ENCODE measurements at places on chromosomes 1 and 21.

GRCh38 chr1:63569068-63569467 lies 24.1 kb upstream of the PGM1 start:
- no peak for DNase-seq

GRCh38 chr1:235851939-235852338 lies 14.8 kb downstream of the LYST start:
- DNase-seq, result no peak

- DNase-seq, result no peak
These were observed 60.0 kb upstream of the SSX2IP start for GRCh38 chr1:84750110-84750730.

DNA sequence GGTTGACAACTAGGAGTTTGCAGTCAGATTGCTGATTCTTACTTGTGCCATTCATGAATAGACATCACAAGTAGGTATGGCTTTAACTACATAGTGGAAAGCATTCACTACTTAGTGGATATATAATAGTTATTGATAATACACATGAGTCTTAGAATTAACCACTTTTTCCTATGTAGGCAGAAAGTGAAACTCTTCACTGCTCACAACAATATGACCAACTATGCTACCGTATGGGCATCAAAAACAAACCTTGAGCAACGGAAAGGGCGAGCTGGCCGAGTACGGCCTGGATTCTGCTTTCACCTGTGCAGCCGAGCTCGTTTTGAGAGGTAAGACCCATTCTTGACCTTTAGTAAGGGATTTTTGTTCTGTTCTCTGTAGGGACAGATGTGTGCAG lies 38.7 kb downstream of the DHX9 start:
- no peak for DNase-seq

DNA sequence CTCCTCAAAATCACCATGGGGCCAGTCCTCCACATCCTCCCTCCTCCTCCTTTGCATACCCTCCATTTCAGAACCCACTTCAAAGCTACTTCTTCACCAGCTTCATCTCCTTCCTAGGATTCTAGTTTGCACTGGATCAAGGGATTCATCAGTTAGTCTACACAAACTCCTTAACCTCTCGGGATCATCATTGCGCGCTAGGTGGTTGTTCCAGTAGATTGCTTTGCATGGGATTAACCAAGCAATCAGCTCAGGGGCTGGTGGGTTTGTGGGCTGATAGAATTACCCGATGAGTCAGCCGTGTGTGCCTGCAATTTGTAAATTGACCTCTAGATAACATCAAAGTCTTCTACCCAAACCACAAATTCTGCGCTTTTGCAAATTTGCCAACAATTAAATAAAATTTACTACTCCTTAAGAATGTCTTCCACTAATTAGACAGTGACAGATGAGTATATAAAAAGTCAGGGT lies 7.7 kb downstream of the KANK4 start:
- DNase-seq, result no peak

GRCh38 chr1:177849130-177849529 lies 120.7 kb downstream of the SEC16B start:
- DNase-seq, result no peak

DNA sequence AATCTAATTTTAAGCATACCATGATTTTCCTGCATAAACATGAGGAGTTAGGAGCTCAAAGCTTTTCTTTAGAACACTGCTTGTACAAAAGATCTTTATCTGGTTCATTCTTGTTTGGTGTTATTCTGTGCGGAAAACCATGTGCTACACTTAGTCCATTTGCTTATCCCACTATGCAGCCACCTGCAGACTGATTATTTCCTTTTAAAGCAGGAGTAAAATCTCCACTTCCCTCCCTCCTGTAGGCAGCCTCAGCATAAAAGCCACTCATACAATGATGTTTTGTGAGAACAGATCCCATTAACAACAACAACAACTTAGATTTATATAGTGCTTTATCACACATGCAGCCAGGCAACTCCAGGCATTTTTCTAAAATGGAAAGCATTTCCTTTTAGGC lies 355.3 kb upstream of the NEGR1 start:
- no peak for DNase-seq

GRCh38 chr1:220700556-220701179 lies 10.5 kb downstream of the C1orf115 start:
- no peak for DNase-seq

All from stimulated activated naive CD4-positive, alpha-beta T cell (primary cell).